ENCODE measurements at places on chromosomes 13 and 19.

DNA sequence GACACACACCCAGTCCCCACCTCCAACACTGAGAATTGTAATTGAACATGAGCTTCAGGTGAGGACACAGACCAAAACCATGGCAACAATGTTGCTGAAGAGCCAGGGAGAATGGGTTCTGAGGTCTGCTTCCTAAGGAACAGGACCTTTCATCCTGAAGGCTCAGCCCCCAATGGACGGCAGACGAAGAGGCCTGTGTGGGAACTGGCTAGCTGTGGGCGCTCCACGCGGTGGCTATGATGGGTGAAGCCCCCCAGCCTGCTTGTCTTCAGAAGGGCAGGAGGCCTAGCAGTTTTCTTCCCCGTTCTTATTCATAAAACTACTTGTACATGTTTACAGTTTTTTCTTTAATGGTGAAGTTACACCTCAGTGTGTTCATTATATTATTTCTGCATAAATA, 136.1 kb upstream of the SPACA7 start:
- no peak for DNase-seq

- DNase-seq = no peak
Observed at GRCh38 chr13:110455444-110455843, 106.1 kb downstream of the RAB20 start.

DNA sequence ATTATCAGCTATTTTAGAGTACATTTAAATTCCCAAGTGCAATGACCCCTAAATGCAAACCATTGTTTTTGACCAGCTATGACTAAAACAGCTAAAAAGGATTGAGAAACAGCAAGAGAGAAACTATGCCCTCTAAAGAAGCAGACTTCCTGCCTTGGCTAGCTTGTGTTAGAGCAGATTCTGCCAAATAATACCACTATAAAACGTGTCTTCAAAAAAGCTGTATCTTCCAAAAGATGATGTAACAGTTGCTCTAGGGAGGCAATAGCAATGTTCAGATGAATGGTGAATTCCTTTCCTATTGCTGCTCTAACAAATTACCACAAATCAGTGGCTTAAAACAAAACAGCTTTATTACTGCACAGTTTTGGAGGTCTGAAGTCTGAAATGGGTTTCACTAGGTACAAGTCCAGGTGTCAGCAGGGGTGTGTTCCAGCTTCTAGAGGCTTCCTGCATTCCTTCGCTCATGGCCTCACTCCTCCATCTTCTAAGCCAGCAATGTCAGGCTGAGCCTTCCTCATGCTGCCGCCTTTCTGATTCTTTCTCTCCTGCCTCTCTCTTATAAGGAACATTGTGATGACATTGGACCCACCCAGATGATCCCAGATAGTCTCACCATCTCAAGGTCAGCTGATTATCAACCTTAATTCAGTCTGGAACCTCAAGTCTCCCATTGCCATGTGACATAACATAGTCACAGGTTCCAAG, 84.5 kb downstream of the LRRC63 start:
- peak; percentile 73 for DNase-seq

GRCh38 chr13:41182231-41182630, 12.1 kb downstream of the KBTBD7 start:
- no peak for DNase-seq

DNA sequence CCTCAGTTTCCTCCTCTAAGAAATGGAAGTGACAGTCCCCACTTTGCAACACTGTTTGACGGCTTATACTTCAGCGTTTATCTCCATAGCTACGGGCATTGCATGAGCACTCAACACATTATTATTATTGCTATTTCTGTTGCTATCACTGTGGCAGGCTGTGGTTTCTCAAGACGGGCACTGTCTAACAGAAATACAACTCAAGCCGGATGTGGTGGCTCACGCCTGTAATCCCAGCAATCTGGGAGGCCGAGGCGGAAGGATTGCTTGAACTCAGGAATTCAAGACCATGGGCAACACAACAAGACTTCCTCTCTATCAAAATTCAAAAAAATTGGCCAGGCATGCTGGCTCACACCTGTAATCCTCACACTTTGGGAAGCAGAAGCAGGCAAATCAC, 4.9 kb upstream of the ZSWIM4 start:
- no peak for DNase-seq

DNA sequence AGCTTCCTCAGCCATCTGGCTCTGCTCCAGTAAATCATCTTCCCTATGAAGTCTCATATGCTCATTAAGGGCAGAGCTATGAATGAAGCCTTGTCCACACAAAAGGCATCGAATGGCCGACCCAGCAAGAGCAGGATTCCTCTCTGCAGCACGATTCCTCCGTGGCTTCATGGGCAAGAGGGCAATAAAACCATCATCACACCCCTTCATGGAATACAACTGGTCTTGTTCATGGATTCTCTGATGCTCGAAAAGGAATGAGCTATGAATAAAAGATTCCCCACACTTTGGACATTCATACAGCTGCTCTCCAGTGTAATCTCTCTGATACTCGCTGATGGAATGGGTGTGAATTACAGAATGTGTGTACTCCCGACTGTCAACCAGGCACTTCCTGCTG, 25.9 kb downstream of the PEG3 start:
- DNase-seq = no peak

DNA sequence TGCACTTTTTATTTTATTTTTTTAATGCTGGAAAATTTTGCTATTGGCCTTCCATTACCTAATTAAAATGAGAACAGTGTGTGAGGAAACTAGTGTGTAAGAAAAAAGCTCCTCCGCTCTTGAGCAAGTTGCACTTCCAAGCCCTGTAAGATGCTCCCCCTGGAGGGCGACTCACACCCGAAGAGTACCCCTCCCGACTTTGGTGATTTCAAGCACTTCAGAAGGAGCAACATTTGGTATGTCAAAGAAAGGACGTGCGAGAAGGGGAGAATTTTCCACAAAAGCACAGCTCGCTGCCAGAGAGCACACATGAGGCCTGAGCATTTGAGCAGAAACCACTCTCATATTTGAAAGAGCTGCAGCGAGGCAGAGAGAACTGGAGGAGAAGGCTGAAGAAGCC, 504.4 kb downstream of the FGF9 start:
- DNase-seq = no peak

DNA sequence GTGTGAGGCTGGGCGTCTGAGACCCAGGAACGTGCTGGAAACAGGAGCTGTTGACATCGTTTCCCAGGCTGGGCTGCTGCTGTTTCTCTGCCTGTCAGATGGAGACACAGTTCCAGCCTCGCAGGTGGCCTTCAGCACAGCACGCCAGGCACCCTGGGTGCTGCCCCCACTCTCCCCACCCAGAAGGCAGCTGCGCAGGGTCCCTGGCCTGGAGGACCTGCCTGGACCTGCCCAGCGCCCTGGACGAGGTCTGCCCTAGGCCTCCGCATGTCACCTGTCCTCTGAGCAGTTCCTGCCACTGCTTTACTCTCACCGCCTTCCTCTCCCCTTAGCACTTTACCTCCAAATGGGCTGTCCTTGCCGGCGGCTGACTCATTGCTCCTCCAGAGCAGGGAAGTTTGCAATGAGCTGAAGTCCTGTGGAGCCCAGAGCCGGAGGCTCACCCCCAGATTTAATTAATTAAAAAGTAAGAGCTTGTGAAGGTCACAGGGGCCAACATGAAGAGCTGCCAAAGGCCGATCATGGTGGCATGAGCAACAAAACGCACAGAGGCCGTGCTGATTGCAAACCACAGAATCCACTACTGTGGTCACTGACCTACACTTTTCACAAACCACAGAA, 32.2 kb downstream of the C13orf46 start:
- DNase-seq = no peak

DNA sequence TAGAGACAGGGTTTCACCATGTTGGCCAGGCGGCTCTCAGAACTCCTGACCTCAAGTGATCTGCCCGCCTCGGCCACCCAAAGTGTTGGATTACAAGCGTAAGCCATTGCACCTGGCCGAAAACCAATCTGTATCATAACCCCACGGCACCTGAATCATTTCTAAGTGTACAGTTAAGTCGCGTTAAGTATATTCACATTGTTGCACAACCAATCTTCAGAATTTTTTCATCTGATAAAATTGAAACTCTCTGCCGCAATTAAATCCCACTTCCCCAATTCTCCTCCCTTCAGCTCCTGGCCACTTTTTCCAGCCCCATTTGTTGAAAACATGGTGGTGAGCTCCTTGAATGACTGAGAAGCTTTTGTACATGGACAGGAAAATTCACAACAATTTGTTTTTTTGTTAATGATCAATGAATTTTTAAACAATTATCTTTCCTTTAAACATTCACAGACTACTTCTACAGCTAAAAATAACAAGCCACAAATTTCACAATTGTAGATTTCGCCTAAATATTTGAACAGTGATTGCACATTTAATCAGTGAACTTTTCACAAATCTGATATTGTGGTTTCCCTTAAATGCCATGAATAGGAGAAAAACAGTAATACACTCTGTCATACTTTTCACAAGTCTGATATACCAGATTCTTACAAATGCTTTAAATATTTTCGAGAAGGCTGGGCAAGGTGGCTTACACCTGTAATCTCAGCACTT, 13.8 kb downstream of the FGF21 start:
- DNase-seq = no peak

DNA sequence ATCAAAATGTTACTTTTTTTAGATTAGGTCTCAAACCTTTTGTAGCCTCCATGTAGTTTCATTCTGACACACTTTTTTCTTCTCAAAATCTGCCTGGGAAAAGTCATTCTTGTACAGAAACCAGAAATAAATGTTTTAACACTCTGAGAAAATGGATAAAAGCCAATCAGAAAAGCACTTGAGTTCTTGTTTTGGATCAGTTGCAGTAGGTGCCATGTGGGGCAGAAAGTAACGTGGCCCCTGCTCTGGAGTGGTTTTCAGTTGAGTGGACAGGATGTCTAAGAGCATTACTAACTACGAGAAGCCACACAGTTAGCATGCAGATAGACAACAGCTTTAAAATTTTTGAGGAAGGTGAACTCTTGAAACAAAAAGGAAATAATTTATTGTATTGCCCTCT, 19.1 kb downstream of the GPR183 start:
- no peak for DNase-seq

- no peak for DNase-seq
Observed at GRCh38 chr19:48862827-48863226, 5.6 kb downstream of the PLEKHA4 start.

GRCh38 chr19:49879243-49879963, 1.9 kb downstream of the TBC1D17 start:
- no peak for DNase-seq

- no peak for DNase-seq
Observed at GRCh38 chr13:54593504-54593903, 1564.9 kb downstream of the OLFM4 start.

- DNase-seq = no peak
Observed at GRCh38 chr13:25525884-25526283, 154.1 kb downstream of the ATP8A2 start.

DNA sequence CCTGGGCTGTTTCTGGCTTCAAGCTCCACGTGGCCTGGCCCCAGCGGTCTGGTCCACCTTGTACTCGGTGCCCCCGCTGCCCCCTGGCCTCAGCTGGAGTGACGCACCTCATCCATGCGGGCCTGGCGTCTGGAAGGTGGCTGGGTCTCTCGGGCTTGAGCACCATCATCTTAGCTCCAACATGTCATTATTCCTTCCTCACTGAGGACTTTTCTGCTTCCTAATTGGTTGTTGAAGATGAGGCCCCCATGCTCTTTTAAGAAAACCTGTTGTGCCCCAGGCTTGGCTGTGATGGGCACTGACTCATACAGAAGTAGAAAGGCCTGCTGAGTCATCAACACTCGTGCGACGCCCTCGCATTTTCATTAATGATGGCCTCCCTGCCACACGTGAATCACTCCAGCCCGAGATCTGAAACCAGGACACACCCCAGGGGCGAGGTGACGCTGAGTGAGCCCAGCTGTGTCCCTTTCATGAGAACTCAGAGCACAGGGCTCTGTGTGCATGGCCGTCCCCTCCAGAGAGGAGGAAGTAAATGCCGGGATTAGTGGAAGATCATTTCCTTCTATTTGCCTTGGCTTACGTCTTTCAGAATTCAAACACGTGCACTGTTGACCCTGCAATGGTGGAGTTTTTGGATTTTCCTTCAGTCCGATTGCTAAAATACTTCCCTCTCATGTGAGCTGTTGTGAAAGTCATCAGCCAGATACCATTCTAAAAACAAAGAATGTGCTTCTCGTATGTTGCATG, 14.0 kb upstream of the GJA3 start:
- DNase-seq = peak; percentile 73

DNA sequence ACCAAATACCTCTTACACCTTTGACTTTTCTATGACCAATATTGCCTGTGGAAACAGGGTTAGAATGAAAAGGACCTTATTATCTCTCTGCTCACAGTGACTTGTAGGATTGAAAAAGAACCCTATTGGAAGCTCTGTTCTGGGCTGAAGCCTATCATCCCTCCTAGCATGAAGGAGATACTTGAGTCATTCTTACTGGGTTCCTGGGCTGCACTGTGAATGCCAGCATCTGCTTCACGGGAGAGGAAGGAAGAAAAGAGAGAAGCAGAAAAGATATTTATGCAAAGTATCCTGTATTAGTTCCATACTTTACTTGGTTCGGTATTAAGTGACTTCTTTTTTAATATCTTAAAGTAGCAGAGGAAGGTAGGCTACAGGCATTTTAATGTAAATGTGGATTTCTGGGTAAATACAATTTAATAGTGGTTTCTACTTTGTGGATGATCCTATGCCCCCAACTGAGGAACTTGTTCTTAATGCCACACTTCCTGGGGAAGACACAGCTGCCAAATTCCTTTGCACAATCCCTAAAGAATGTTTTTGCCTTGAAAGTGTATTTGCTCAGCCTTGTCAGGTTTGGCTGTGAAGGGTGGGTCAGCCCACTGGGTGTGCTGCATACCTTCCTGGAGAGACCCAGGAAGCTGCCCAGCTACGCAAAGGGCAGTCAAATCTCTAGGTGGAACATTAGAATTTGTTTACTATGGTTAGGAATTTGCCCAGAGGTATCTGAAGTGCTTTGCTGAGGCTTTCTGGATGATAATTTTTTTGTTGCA, 13.7 kb upstream of the SCEL start:
- DNase-seq = peak; percentile 58

DNA sequence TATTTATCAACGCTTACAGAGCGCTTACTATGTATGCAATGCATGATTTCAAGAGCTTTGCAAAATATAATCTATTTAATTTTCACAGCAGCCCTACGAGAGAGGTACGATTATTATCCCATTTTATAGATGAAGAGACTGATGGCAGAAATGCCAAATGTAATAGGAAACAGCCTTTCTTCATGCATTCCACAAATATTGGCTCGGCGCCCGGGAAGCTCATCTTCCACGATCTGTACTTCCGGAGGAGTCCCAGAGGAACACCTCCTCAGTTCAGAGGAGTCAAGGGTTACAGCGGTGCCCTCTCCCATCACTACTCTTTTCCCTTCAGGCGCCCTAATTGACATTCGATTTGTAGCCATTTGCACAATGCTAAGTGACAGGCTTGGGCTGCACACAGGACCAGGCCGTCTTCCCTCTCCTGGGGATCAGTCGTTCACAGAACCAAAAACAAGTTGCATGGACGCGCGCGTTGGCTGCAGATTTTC, 1.1 kb upstream of the ARHGAP35 start:
- no peak for DNase-seq

- DNase-seq = peak; percentile 80
Observed at GRCh38 chr19:13633109-13633508, 126.8 kb upstream of the CACNA1A start.

Measured in endothelial cell of umbilical vein (primary cell).